GM19239 (cell line): ENCODE measurements at places on chromosomes 2 and 18.

DNA sequence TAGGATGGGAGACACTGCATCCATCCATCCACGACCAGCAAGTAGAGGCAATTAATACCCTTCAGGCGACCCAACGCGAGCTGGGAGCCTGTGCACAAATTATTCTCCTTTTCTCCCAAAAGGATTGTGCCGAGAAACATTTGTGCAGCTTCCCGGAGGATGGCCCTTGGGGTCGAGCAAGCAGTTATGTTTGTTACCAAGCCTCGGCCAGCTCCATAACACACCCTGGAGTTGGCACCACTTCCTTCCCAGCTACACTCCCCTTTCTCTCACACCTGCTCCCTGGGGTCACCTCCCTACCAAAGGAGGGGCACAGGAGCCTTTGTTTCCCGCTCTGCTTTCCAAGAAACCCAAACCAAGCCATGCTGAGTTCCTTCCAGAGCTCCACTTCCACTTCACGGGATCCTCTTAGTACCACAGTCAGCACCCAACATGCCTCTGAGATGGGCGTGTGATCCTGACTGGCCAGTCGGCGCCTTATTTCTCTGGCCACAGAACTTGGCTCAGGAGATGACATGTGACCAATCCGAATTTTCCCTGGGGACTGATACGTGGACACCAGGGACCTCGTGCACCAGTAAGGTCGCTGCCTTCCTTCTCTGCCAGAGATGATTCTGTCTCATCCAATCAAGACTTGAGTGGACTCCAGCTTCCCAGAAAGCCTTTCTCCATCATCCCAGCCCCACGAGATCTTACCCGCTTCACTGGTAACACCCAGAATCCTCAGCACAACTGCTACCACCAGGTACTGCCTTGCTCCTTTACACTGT lies 28.5 kb downstream of the GPR55 start:
- no peak for DNase-seq

GRCh38 chr2:49770919-49771318 lies 616.6 kb upstream of the FSHR start:
- no peak for DNase-seq

DNA sequence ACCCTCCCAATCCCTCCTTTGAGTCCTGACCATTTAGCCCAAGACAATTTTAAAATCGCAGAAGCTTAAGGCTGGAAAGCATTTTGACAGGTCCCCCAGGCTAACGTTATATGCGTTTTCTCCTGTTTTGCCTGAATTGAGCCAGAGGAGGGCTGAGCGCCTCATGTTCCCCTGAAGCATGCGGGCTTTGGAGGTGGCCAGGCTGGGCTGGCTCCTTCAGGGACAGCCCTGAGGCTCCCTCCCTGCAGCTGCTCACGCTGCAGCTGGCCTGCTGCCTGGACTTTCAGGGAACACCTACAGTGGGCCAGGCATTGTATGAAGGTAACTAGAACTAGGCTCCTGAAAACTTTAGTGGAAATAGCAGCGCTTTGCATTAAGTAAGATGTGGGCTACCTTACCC lies 179.2 kb downstream of the ACKR3 start:
- no peak for DNase-seq

- no peak for DNase-seq
Measured at GRCh38 chr2:53356291-53356905, 411.2 kb upstream of the CHAC2 start.

GRCh38 chr2:173441222-173441621 lies 86.5 kb downstream of the CDCA7 start:
- DNase-seq, result no peak

- no peak for DNase-seq
Measured at GRCh38 chr2:12074126-12074844, 327.9 kb downstream of the LPIN1 start.

GRCh38 chr2:26008851-26009566 lies 24.9 kb upstream of the RAB10 start:
- DNase-seq, result no peak

GRCh38 chr2:159737292-159737916 lies 25.1 kb downstream of the MARCHF7 start:
- no peak for DNase-seq

GRCh38 chr2:74212702-74213410 lies 14.4 kb downstream of the MTHFD2 start:
- DNase-seq, result no peak

- DNase-seq, result no peak
Measured at GRCh38 chr18:23283916-23284430, 148.7 kb downstream of the CABLES1 start.

DNA sequence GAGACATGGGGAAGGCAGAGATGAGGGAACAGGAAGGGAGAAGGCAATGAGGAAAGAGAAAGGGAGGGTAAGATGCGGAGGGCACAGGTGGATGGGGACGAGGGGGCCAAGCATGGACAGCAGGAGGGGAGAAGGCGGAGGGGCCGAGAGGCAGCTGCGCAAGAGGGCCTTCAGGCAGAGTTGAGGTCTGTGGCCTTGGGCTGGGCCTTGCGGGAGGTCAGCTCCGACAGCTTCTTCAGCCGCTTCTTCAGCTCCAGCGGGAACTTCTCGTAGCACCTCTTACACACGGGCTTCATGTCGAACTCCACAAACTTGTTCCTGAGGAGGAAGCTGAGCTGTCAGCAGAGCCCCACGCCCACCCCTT lies 6.9 kb upstream of the GPR17 start:
- no peak for DNase-seq
